NCI-H1694 treated with DMSO at 0.1 percent for 48 hours (cell line): ENCODE measurements at places on chromosomes 12 and 14.

DNA sequence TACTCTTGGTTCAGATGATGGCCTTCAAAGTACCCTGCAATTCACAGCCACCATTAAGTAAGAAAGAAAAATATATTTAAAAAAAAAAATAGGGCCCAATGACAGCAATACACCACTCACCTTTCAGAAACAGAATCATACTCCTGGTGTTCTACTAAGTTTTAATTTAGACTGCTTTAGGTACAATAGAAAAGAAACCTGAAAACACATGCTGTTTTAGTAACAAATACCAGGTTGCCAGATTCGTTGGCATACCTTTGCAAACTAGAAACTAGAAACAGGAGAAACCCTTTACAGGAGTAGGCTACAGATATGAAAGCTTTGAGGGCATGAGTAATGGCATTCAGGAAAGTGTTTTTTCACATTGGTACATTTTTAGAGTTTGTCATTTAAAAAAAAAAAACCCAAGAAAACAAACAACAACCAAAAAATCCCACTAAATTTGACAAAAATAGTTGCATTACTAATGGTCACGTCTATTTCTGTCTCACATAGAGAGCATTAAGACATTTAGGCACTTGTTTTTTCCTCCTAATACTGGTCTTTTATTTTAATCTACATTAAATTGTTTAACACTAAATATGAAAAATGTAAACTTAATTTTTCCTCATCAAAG lies 4.0 kb downstream of the SIX1 start:
- no peak for DNase-seq

DNA sequence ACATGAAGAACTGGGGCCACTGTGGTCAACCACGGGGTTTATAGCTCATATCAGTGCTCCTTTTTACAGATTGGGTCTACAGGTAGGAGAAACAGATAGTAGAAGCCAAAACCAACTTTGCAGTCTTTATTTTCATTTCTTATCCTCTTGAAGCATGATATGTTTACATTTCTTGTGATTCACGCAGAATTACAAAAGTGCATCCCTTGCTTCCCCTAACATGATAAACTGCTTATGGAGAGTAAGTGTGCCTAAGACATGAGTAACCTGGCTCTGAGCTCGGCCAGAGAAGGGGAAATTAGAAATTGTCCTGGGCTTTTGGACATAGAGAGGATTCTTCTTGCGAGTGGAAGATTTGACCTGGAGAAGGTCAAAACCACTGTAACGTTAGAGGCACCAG lies 18.4 kb downstream of the PWP1 start:
- no peak for DNase-seq

GRCh38 chr12:54196396-54196795 lies 7.6 kb upstream of the SMUG1 start:
- DNase-seq = no peak

- no peak for DNase-seq
These were observed 17.4 kb downstream of the IGF1 start for GRCh38 chr12:102462795-102463465.

- DNase-seq = no peak
These were observed 16.0 kb downstream of the PROX2 start for GRCh38 chr14:74859757-74860552.

DNA sequence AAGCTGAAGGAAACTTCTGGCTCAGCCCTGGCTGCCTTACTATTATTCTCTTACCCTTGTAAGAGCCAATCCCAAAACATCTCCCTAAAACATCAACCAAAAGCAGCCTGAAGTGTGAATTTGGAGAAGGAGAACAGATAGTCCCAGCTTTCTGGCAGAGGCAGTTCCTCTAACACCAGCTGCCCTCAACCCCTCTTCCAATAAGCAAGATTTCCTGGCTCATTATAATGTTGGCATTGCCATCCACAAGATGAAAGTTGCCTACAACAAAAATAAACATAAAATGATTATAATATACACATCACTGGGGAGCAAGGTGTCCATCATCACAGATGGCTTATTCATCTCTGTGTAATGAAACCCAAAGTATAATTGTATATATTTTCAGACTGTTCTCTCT lies 352.5 kb upstream of the CCDC196 start:
- DNase-seq = peak; percentile 35

DNA sequence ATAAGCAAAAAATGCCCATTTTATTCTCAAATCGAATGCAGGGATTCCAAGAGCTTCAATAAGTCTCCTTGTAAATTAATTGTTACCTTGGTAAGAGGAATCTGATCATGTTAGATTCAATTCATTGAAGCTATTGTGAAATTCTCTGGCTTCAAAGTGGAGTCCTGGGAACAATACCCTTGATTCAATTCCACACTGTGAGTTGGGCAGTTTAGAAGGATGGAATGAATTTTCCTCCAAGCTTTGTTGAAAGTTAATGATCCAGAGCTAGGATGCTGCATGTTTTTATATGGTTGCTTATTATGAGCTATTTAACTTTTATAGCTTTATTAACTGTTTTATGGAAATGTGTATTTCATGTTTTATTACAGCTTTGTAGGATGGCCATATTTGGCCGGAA lies 89.9 kb upstream of the IGF1 start:
- no peak for DNase-seq

DNA sequence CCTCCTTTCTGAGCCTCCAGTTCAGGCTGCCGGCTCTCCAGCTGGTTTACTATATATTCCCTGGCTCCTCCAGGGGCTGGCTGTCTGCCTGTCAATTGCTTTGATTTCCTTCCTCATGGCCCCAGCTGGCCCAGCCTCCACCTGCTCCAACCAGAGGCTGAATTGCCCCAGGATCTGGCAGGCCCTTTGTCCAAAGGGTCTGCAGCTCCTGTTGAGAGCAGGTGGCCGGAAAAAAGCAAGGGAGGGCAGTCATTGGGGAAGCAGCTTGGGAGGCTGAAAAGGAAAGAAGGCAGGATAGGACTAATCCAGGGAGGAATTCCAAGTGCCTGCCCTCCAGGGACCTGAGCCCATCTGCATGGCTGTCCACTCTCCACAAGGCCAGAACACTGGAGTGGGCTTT lies 25.3 kb downstream of the PAH start:
- no peak for DNase-seq

DNA sequence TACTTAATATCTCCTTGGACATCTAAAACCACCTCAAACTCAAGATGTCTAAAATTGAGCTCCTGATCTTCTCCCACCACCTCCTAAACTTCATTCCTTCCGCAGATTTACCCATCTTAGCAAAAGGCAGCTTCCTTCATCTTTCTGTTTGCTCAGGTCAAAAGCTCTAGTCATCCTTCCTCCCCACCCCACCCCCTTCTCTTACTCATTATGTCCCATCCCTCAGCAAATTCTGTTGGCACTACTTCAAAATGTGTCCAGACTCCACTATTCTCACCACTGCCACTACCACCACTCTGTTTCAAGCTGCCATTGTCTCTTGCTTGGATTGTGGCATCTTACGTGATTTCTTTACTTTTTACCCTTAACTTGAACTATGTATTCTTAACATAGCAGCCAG lies 59.2 kb upstream of the ZDHHC17 start:
- DNase-seq = no peak

- DNase-seq = no peak
These were observed 57.4 kb downstream of the FAM222A start for GRCh38 chr12:109770861-109771670.

DNA sequence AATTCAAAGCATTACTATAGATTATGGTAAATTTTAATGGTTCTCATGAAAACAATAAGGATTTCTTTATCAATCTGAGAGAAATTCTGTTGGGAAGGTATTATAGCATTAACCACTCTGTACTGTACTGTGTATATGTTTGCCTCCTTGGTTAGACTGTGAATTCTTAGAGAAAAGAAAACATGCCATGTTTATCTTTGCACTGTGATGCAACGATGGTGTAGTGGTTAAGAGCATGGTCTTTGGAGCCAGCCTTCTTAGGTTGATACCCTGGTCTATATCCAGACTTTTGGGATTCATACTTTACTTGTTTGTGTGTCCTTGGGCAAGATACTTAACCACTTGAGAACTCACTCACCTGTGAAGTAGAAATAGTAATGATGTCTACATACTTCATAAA lies 32.2 kb upstream of the NUBPL start:
- no peak for DNase-seq

DNA sequence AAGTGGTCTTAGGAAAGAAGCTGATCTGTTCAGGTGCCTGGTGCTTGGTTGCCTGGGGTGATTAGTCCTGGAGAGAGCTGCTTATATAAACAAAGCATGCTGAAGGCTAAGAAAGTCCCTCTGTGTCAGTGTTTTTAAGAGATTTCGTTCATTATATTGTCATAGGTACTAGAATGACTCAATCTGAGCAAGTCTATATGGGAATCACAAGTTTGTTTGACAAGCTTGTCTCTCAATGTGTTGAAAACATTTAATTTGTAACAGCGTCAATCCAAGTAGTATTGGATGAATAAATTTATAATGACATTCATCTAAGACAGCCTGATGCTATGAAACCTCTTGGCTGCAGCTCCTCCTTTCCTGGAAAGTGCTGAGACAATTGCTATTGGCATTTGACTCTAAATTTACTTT lies 256.3 kb downstream of the TMTC2 start:
- no peak for DNase-seq

- peak; percentile 70 for DNase-seq
These were observed 525 bp downstream of the RNU6-8 start for GRCh38 chr14:32202491-32202997.

- DNase-seq = no peak
These were observed 6.9 kb upstream of the FAIM2 start for GRCh38 chr12:49910331-49911212.

DNA sequence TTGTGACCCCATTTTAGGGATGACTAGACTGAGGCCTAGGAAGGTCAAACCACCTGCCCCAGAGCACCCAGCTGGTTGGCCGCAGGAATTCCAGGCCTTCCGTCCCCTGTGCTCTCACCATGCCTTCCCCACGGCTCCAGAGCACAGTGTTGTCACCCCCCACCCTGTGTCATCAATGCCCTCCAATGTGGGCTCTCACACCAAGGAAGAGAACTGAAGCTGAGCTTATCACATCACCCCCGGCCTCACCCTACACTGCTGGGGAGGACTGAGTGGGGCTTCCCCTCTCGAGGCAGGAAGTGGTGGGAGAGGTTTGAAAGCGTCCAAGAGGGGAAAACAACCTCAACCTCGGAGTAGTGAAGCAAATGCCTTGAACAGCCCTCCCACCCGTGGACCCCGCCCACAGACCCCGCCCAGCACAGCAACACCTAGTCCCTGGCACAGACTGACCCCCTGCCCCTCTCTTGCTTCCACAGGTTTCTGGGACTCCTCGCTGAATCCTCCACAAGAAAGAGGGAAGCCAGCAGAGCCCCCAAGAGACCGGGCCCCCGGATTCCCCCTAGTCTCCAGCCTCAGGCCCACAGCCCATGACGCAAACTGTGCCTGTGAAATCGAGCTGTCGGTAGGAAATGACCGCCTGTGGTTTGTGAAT lies 97.2 kb downstream of the LGMN start:
- no peak for DNase-seq

DNA sequence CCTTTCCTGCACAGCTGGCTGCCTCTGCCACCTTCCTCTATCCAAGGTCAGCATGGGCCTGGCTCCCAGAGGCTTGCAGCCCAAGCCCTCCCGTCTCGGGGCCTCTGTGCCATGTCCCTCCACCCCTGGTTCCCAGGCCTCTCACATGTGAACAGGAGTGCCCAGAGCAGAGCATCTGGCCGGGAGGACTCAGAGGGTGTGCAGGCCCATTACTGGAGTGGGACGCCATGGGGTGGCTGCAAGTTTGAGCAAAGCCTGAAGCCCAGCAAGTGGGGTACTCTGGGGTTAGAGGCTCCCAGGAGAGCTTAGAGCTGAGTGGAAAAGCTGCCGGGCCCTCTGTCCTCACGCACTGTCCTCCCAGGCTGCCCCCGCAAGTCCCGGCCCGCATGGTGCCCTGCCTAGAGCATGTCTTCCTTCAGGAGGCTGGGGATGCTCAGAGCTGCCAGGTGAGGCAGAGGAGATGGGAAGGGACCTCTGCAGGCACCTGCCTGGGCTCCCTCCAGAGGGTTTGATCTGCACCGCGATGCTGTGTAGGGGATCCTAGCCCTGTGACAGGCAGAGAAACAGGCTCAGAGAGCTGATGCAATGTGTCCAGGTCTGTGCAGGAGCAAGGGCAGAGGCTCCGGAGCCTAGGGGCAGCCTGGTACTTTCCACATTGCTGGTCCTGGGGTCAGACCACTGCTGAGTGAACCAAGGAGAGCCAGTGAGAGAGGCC lies 39.8 kb downstream of the DIO3 start:
- DNase-seq = no peak

- no peak for DNase-seq
These were observed 107.1 kb downstream of the LRRK2 start for GRCh38 chr12:40331886-40332285.

- no peak for DNase-seq
These were observed 1.2 kb downstream of the DUSP16 start for GRCh38 chr12:12561371-12562015.

DNA sequence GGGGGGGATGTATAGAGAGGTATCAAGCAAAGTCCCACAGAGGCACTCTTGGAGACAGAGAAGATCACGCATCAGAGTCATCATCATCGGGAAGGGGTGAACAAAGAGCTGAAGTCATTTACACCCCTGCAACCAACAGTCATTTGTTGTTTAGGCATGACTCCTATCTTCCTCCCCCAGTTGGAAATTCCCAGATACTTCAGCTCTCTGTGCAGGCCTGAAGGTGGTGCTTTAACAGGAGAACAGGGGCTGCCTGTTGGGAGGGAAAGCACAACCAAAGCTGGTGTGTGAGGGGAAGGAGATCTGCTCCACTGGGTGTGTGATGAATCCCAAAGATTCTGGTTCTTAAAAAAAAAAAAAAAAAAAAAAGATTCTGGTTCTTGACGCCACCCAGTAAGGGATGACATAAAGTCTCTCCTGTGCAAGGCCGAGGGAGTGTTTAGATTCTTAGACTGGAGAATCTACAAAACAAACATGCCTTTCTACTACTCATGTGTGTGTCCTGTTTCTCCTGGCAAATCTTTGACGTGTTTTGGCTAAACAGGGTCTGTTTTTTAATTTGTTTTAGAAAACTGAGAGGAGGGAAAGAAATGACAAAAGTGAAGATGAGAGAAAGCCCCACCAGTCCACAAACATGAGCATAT lies 121.0 kb upstream of the ARHGAP5 start:
- no peak for DNase-seq

GRCh38 chr14:58693048-58693447 lies 55.3 kb downstream of the DACT1 start:
- DNase-seq = no peak

DNA sequence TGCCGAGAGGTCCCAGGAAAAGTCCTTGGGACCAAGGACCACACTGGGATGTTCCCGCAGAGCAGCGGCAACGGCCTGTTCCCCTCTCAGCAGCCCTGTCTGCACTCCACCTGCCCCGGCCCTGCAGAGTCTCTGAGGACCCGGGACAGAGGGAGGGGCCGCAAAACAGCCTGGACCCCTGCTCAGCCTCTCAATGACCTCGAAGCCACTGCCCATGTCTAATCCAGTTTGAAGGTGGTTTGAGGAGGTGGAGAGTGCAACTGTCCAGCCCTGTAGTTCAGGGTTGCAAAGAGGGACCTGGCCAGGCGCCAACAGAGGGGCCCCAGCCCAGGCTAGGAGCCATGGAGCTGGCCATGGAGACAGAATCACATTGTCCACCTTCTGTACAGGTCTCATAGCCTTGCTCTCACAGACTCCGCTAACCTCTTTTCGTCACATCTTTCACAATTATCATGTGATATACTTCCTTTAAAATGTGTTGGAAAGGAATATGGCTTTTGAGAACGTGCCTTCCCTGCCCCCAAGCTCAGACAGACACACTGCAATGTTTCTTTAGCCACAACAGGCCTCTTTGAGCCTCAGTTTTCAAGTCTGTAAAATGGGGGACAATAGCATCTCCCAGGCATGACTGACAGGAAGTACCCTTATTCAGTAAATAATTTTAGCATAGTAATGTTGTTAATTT lies 49.3 kb downstream of the ACTN1 start:
- no peak for DNase-seq

- DNase-seq = no peak
These were observed 774 bp upstream of the TMEM30B start for GRCh38 chr14:61281948-61282275.
